ENCODE measurements at places on chromosomes 16 and 17.

- DNase-seq: no peak
These were observed 151.9 kb upstream of the GSE1 start for GRCh38 chr16:85461022-85461813.

GRCh38 chr17:80362428-80363119 is 52.4 kb upstream of the ENDOV start:
- no peak for DNase-seq

- no peak for DNase-seq
These were observed 15.9 kb downstream of the B9D1 start for GRCh38 chr17:19346351-19347255.

- DNase-seq: no peak
These were observed 2.0 kb downstream of the GPT2 start for GRCh38 chr16:46885960-46886763.

DNA sequence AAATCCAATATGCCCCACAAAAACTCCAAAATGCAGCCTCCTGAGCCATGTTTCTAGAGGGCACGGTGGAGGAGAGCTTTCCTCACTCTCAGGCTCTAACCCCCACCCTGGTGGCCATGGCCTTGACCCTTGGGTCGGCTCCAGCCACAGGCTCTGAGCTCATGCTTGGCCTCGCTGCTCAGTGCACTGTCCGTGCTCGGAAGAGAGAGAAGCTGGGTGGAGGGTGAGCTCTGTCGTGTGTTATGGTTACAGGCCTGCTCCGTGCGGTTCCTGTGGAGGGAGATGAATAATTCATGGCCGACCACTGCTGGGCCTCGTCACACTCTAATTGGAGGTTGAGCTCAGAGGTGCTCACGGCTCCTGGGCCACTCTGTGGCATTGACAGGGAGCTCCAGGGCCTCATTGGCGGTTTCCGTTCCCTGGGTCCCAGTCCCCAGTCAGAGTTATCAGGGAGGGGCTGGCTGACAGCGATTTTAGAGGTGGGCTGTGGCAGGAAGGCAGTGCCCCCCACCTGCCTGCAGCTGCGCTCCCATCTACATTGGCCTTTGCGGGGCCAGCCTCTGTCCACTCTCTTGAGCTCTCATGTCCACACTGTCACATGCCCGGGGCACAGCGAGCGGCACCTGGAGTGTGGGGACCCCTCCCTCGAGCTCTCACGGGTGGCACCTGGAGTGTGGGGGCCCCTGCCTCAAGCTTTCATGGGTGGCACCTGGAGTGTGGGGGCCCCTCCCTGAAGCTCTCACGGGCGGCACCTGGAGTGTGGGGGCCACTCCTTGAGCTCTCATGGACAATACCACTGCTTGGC is 24.9 kb downstream of the ACSF3 start:
- DNase-seq: no peak

DNA sequence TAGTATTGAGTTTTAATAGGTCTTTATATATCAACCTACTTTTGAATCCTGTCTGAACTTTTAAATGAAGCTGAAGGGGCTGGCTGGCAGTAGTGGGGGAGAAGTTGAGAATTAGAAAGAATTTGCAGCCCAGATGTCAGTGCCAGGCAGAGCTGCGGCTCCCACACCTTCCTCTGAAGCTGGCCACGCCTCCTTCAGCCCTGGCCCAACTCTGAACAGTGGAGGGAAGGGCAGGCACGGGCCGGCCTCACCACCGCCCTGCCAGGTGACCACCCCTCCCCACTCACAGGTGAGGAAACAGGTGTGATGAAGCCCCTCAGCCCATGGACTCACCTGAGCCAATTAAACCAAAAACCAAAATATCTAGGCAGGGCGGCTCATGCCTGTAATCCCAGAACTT is 87.0 kb downstream of the MGAT5B start:
- DNase-seq: no peak

GRCh38 chr17:66373944-66374817 is 71.8 kb downstream of the PRKCA start:
- DNase-seq: peak; percentile 10

GRCh38 chr16:80948886-80949493 is 57.7 kb downstream of the CMC2 start:
- DNase-seq: no peak

DNA sequence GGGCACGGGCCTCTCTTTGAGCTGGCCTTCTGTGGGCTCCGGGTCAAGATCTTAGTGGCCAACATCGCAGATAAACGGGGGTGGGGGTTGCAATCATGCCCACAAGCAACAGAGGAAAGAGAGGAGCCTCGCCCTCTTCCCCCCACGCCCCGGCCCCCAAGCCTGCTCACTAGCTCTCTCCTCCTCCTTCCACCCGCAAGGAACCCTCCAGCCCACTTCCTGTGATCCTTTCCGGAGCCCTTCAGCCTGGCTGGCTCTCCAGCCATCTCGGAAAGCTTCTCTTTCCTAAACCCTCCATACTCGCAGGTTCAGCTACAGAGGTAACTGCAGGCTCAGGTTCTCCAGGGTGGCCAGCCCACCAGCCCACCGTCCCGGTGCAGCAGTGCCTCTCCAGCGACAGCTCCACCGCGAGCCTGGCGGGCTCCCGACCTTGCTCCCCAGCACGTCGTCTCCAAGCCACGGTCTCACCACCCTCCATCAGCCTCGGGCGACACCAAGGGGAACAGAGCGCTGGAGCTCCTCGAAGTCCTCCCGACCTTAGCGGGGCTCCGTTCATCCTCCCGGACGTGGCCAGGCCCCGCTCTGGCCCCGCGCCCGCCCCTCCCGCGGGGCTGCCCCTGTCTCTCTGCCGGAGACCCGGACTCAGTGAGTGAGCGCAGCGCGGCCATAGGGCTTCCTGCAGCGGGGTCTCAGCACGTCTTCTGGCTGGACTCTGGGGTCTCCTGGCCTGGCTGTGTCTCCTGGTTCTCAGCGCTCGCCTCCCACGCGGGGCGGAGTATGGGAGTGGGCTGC is 12.9 kb upstream of the ODF4 start:
- DNase-seq: no peak

DNA sequence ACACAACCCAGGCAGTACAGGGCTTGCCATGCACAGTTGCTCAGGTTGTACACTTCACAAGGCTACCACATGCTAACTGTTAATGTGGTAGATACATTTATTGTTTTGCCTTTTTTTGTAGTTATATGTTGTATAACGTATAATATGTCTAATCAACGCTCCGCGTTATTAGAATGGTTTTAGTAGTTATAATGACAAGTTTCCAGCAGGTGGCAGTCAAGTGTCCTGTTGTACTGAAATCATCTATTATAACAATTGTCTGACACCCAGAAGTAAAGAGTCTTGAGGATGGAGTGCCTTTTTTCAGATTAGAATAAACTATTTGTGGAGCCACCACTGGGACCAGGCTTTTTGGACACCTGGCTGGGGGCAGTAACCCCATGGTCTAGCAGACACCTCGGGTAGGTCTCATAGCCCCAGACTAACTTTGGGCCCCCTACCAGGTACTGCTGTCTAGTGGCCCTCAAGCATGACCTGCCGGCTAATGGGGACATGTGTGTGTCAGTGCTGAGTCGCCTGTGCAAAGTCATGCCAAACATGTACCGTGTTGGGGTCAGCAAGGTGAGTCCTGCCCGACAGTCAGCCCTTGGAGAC is 32.8 kb downstream of the MYO15A start:
- peak; percentile 11 for DNase-seq

DNA sequence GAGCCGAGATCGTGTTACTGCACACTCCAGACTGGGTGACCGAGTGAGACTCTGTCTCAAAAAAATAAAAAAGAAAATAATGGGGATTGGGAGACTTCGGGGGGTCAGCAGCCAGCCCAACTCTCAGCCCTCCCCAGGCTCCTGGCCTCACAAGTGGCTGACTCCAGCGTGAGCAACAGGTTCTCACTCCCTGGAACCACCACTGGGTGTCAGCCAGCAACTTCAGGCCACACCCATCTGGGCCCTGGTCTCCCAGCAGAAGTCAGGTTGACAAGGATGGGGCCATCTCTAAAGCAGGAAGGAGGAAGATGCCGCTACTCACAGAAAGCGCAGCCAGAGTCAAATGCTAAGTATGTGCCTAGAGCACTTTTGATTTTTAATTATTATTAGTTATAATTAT is 139.4 kb downstream of the C16orf78 start:
- DNase-seq: no peak

DNA sequence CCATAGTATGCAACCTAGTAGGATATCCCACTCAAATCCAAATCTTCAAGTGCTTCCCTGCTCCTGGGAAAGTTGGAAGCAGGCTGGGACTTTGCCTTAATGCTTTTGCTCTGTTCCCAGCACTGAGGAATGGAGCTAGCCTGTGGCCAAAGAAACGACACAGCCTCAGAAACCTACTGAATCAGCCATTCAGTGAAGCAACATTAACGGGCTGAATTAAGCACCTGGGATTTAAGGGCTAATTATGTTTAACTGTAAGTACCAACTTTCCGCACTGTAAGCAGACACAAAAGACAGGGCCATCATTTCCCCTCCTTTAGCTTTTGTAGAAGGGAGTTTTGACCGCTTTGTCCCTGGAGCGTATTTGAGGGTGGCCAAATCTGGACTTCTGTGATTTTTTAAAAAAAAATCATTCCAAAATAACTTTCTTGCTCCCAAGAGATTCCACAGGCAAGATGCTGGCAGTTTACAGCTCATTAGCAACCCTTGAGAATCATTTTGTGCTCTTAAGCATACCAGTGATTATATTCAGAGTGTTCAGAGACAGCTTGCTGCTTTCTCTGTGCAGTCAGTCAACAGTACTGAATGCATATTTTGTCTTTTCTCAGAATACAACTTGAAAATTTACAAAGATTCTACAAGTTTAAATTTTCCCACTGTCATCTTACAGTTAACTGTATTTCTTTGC is 17.6 kb upstream of the NOL11 start:
- DNase-seq: no peak

GRCh38 chr16:75105306-75106061 is 11.1 kb downstream of the LDHD start:
- DNase-seq: no peak

DNA sequence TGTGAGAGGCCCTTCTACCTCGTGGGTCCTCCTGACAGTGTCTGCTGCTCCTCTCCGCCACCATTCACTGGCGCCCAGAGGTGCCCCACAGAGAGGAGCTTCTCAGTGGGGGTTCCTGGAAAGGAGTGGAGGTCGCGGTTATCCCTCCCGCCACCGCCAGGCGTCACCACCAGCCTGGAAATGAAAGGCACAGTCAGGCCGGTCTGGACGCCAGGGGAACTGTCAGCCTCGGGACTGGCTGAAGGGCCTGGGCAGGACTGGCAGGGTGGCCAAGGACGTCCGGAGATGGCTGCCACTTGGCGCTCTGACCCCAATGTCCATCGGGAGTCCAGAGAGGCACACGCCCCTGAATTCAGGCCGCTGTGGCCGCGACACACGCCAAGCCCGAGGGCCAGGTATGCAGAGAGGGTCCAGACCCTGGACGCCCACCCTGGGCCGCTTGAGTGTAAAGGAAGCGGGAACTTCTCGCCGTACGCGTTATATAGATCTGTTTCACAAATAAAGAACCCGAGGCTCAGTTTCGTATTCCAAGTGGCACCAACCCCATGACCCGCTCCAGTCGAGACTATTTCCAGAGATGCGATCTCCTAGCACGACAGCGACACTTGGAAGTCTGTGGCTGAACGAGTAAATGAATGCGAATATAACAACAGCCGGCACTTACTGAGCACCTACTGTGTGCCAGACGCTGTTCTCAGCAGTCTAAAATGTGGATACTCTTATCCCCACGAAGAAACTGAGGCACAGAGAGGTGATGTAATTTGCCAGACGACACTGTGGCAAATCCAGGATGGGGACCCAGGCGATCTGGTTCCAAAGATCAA is 7.6 kb upstream of the NXPH3 start:
- peak; percentile 57 for DNase-seq

DNA sequence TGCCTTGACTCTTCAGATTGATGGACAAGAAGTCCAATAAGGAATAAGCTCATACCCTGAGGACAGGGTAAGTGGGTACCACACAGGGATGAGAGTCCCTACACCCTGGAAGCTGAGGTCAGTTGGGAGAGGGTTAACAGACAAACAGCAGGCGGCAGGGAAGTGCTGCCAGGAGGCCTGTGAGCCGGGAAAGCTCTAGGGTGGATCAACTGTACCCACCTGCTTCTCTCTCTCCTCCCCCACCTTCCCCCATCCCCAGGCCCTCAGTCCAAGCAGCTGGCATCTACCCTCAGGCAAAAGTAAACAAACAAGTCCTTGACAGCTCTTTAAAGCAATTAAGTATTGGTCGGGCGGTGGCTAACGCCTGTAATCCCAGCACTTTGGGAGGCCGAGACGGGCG is 20.7 kb upstream of the MYLK3 start:
- no peak for DNase-seq

GRCh38 chr16:84397090-84397489 is 28.8 kb downstream of the ATP2C2 start:
- no peak for DNase-seq

DNA sequence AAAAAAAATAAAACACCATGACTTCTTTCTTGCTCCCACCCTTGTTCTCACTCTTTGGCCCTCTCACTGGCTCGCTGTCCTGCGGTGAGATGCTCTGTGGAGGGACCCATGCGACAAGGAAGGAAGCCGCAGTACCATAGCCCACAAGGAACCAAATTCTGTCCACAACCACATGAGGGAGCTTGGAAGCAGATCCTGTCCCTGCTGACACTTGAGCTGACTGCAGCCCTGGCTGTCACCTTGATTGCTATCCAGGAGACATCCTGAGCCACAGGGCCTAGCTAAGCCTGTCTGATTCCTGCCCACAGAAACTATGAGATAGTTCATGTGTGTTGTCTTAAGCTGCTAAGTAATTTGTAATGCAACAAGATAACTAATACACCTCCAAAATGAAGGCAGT is 4.8 kb upstream of the MT2A start:
- DNase-seq: no peak

Data from GDM1 (cell line).